ENCODE measurements at places on chromosomes 3 and 15.

DNA sequence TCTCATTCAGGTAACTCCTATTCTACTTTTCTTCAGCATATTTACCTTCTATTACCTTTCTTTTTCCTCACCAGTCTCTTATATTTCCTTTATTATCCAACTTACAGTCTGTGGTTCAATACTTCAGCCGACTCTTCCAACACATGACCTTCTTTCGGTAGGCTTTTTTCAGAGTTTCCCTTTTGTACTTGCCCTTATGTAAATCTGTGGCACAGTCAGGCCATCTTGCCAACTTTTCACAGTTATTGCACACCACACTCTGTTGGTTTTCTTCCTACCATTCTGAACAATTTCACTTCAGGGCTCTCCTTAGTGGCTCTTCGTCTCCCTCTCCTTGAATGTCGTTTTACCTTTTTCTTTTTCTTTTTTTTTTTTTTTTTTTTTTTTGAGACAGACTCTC lies 427.8 kb downstream of the LPP start:
- no peak for DNase-seq

GRCh38 chr3:24886501-24886900 lies 391.9 kb upstream of the THRB start:
- no peak for DNase-seq

GRCh38 chr3:173584093-173584837 lies 186.7 kb downstream of the NLGN1 start:
- DNase-seq, result no peak

GRCh38 chr3:9387322-9387655 lies 10.1 kb upstream of the SETD5 start:
- DNase-seq, result no peak

- DNase-seq, result no peak
These were observed 309.6 kb upstream of the TLE3 start for GRCh38 chr15:70407336-70407670.

GRCh38 chr15:49169880-49170597 lies at the start of gene GALK2:
GALK2 (plus strand) TSS chr15:49170247; CDS start chr15:49170323, 76 bp downstream.
- DNase-seq, result peak; percentile 90

DNA sequence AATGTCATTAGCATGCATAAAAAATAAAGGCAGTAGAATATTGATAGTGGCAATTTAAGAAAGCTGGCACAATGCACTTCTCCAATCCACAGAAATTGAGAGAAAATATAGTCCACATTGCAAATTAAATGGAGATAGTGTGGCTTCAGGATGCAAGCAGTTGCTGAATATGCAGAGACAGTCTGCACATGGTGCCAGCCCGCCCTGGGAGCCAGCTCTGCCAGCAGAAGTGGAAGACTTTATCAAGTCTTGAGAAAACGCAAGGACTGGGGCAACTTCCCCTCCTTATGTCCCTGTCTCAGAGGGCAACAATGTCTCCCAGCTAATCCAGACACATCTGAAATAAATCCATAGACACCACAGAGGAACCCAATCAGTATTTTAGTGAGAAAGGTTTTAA lies 57.2 kb downstream of the MB21D2 start:
- no peak for DNase-seq

- DNase-seq, result no peak
These were observed 248.8 kb downstream of the SHOX2 start for GRCh38 chr3:157857440-157857839.

GRCh38 chr3:100103558-100104441 lies 10.5 kb downstream of the FILIP1L start:
- DNase-seq, result no peak

DNA sequence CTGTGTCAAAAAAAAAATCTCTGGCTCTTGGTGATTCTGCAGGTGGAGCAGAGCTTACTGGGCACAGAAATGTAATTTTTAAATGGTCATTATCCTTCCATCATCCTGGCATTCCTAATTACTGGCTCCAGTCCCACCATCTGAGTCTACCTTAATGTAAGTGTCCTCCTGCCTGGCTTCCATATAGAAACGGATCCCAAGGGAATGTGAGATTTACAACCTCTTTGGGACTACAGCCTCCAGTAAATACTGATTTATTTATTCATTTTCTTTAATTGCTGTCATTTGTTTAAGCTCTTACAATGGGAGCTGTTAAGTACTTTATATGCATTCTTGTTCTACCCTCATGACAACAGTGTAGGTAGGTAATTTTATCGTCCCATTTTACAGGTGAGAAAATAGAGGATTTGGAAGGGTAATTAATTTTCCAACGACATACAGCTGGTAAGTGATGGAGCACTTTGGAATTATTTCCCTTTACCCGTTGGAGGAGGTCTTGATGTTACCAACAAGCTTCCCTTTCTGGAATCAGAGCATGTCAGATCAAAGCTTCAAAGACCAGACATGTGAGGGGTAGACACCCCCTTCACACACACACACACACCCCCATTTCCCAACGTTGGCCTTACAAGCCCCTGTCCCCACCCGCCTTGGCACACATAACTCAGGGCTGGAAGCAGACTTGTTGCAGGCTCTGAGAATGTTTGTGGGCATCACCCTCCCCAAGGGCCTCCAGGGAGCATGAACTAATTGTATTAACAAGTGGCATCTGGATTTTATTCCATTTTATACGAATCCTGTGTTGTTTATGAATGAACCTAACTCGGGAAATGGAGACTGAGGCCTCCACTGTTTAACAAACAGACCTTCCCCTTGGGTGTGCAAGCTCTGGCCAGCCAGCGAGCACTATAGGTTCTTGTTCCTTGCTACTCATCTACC lies 116.9 kb downstream of the ALDH1A2 start:
- DNase-seq, result no peak

GRCh38 chr15:49075881-49076280 lies 29.6 kb upstream of the SECISBP2L start:
- DNase-seq, result no peak

DNA sequence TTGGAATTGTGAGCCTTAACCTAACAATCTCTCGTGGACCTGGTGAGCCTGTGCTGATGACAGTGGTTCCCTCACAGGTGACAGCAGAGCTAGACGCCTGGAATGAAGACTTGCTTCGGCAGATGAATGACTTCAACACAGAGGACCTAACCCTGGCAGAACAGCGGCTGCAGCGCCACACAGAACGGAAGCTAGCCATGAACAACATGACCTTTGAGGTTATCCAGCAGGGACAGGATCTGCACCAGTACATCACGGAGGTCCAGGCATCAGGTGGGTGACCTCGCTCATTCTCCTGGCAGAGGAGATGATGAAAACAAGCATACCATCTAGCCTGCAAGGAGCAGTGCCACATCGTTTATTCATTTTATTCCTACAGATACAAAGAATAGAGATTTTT lies 316.9 kb upstream of the UMPS start:
- DNase-seq, result no peak

DNA sequence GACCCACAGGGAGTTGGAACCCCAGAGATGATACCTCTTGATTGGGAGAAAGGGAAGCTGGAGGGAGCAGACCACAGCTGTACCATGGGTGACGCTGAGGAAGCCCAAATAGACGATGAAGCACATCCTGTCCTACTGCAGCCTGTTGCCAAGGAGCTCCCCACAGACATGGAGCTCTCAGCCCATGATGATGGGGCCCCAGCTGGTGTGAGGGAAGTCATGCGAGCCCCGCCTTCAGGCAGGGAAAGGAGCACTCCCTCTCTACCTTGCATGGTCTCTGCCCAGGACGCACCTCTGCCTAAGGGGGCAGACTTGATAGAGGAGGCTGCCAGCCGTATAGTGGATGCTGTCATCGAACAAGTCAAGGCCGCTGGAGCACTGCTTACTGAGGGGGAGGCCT lies 201.1 kb downstream of the AKAP13 start:
- peak; percentile 57 for DNase-seq

DNA sequence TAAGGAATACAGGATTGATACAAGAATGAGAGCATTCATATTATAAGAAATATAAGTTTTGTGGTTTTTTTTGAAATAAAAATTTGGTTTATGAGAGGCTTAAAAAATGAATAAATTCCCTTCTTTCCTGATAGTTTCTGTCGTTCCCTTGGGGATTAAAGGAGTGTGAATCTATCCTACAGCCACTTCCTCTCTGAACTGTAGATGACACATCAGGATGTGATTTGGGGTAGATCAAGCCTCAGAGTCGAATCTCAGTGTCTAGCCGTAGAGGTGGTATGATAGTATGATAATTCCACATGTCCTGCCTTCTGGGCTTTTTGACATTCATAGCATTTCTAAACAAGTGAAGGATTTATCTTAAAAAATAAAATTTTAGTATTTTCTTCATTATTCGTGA lies 343.1 kb downstream of the LPP start:
- no peak for DNase-seq

- no peak for DNase-seq
These were observed 251.2 kb upstream of the CTDSPL start for GRCh38 chr3:37610529-37610928.

DNA sequence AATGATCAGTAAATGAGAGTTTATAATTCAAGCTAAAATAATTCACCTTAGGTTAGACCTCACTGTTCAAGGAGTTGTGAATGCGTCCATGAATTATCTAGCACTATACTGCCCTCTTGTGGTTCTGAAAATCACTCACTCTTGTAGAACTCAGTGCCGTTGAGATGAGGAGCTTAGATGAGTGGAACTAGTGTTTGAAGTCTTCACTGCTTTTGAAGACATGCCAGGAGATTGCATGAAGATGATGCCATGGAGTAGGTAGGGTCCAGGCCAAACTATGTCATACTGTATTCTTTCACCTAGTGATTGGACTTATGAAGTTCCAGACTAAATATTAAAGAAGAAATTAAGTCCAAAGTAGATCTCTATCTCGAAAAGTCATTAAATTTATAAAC lies 28.8 kb downstream of the LYSMD4 start:
- peak; percentile 91 for DNase-seq

GRCh38 chr3:190036631-190037030 lies 84.1 kb downstream of the P3H2 start:
- no peak for DNase-seq

DNA sequence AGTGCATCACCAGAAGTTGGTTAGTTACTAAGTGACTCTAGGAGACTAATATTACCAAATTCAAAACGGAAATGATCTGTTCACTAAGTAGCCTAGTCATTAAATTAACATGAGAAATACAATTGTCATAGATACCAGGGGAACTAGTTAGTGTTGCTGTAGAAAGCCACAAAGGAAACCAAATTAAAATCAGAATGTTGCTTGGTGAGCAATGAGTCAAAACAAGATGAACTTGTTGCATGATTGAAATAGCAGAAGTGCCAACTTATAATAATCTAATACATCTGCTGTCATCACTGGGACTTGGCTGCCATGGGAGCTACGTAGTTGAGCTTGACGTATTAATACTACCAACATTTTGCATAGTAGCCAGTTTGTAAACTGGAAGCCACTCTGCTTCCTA lies 458.1 kb downstream of the DIPK2A start:
- DNase-seq, result no peak

- no peak for DNase-seq
These were observed 14.8 kb downstream of the CPNE4 start for GRCh38 chr3:132020058-132020457.

- DNase-seq, result no peak
These were observed 352.3 kb downstream of the PTPRG start for GRCh38 chr3:61913701-61914100.

GRCh38 chr15:93469994-93470393 lies 381.0 kb upstream of the RGMA start:
- DNase-seq, result no peak

- no peak for DNase-seq
These were observed 148.0 kb downstream of the MEGF11 start for GRCh38 chr15:66105286-66106265.

DNA sequence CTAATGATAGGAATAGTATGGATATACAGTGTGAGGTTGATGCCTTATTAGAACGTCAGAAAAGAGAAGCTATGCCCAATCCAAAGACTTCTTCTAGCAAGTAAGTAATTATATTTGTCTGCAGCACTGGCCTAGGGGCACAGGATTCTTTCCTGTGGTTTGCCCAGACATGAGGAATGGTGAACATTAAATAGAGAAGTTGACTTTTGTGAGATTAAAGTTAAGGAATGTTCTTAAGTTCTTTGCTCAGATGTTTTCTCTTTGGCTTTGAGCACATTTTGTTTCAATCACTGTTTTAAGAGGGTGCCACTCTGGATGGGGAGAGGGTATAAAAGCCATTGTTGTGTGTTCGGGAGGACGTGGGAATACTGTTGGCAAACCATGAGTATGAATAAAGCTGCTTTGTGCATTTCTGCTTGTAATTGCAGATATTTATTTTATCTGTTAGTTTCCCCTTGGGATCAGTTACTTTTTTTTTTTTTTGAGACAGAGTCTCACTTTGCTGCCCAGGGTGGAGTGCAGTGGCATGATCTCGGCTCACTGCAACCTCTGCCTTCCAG lies 8.3 kb downstream of the KIF23 start:
- no peak for DNase-seq

DNA sequence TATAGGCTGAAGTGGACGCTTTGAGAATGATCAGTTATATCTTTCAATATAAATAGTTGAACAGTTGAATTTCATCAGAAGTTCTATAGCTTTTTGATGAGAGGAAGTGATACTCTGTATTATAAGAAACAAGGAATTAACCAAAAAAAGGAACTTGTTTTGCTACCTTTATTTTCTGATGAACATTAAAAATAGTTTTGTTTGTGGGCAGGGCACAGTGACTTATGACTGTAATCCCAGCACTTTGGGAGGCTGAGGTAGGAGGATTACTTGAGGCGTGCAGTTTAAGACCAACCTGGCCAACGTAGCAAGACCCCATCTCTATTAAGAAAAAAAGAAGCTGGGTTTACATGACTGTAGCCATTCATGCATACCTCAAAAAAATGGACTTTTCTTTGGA lies 16.7 kb downstream of the BLOC1S6 start:
- no peak for DNase-seq

DNA sequence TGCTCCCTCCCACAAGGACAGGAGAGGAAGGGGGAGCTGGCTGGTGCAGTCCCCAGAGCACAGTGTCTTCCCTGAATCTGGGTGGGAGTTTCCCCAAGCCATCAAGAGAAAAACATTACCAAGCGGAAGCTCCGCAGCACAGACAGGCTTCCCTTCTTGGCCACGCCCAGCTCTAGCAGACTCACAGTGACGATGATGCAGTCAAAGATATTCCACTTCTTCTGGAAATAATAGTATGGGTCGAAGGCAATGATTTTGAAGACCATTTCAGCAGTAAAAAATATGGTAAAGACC lies 76.7 kb downstream of the SCN10A start:
- DNase-seq, result peak; percentile 32
